Mesenteric fat pad (tissue), 1 donor: ENCODE measurements at places on chromosomes 4 and X.

- DNase-seq: no peak
Measured at GRCh38 chr4:88015659-88016295, 8.3 kb downstream of the PKD2 start.

DNA sequence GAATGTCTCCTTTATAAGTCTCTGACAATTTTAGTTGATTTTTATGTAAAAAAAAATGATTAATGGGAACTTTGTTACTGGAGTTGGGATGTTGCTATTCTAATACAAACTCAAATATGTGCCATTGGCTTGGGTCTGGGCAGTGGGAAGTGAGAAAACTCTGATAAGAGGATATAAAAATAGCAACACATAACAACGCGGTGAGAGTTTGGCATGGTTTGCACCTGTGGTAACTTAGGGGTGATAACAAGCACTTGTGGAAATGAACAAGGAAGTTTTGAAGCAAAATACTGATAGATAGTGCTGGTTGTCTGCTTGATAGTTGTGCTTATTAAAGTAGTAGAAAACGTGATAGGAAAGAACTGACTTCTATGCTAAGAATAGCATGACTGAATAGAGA lies 743.3 kb upstream of the AGA start:
- no peak for DNase-seq

DNA sequence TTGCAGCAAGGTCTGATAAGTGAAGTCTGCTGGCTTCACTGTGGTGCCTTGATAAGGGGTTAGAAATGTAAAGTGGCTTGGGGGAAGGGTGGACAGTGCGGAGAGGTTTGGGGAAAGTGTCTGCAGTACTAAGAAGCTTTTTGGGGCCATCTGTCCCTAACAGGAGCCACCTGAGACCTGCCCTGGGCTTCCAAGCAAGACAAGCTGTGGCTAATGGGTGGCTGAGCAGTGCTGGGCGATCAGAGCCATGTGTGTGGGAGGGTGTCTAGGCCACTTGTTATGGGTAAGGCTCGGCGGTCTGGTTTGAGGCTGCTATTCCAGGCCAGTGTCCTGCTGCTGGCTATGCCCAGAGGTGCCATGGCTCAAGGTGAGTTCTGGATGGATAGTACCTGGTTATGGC lies 185.4 kb upstream of the MTMR8 start:
- DNase-seq: no peak

GRCh38 chr4:86613734-86614133 lies 19.6 kb downstream of the PTPN13 start:
- DNase-seq: no peak

- no peak for DNase-seq
Measured at GRCh38 chr4:67587156-67587555, 28.6 kb downstream of the STAP1 start.

GRCh38 chrX:10574663-10575062 lies 45.7 kb downstream of the MID1 start:
- no peak for DNase-seq

GRCh38 chr4:3508542-3508941 lies 23.7 kb downstream of the LRPAP1 start:
- DNase-seq: no peak

- no peak for DNase-seq
Measured at GRCh38 chr4:127143460-127144195, 489.1 kb upstream of the INTU start.

DNA sequence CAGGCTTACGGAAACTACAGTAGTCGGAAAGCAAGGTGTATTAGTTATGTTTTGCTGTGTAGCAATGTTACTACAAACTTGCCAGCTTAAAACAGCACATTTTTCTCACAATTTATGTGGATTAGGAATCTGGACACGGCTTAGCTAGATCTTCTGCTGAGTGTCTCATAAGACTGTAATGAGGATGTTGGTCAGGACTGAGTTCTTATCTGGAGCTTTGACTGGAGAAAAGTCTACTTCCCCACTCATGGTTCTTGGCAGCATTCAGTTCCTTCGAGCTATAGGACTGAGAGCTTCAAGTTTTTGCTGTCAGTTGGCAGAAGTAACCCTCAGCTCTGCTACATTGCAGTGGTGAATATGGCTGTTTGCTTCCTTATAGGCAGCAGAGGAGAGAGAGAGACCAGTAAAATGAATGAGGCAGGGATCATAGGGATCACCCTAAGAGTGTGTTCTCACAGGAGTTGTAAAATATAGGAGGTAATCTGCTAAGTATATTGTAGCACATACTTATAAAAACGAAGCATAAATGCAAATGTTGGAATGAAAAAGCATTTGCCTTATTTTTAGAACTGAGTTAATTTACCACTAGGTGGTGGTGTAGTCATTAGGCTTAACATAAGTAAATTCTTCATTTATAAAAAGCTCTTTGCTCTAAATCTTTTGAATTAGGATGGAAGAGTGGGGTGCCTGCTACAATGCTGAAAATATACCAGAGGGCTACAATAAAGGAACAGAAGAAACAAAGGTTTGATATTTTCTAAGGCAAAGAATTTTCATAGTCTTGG lies 38.6 kb downstream of the ALG13 start:
- no peak for DNase-seq

DNA sequence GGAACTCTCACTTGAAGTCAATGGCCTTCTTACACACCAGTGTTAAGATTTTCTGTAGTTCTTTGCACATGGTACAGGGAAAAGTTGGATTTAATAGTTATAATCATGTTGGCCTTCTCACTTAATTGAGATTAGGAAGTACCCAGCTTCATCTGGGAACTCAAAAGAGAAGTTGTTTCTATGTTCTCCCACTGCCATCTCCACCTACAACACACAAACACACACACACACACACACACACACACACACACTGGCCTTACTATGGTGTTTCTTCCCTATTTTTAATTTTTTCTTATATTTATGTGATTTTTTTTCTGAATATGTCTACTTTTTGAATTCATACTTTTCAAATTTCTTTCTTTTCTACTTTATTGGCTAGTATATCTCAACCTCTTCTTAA lies 10.0 kb upstream of the CHIC2 start:
- DNase-seq: no peak

- DNase-seq: no peak
Measured at GRCh38 chr4:166123546-166123945, 250.5 kb downstream of the TLL1 start.

DNA sequence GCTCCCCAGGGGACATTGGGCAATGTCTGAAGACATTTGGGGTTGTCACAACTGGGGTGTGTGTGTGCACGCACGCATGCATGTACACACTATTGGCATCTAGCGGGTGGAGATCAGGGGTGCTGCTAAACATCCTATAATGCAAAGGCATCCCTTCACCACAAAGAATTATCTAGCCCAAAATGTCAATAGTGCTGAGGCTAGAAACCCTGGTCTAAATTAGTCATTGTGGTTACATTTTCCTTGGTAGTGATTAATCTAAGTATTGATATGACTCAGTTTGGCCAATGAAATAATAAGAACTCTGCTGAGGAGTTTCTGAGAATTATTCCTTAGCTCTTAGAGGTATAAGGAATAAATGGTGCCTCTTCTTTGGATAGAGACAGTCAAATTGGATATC lies 200.2 kb downstream of the CLCN4 start:
- DNase-seq: no peak

DNA sequence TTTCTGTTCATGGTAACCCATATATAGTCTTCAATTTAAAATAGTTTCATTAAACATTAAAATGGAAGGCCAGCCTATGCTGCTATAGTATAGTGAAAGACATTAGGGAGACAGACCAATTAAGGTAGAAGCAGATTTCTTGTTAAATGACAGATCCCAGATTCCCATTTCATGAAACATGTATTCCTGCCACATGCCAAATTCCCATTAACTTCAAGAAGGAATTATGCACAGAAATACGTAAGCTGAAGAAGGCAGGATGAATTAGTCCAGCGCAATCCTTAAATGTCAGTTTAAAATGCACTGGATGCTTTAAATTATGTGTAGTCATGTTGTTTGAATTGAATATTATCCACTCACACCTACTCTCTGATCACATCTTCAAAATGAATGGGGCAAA lies 424.9 kb downstream of the SH2D1A start:
- DNase-seq: no peak

DNA sequence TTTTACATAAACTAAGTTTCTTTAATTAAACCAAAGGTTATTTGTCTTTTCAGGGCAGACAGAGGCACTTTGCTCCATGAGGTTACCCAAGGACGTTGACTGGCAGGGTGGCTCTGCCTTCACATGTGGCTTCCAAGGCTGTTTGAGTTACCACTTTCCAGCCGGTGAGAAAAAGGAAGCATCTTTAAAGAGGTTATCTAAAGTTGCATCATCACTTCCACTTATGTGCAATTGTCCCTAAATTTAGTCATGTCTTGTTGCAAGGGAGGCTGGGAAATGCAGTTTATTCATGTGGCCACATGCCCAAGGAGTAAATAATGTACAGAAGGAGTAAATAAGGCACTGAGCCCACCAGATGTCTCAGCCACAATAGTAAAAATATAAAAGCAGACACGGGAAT lies 29.0 kb upstream of the RAP1GDS1 start:
- DNase-seq: no peak

DNA sequence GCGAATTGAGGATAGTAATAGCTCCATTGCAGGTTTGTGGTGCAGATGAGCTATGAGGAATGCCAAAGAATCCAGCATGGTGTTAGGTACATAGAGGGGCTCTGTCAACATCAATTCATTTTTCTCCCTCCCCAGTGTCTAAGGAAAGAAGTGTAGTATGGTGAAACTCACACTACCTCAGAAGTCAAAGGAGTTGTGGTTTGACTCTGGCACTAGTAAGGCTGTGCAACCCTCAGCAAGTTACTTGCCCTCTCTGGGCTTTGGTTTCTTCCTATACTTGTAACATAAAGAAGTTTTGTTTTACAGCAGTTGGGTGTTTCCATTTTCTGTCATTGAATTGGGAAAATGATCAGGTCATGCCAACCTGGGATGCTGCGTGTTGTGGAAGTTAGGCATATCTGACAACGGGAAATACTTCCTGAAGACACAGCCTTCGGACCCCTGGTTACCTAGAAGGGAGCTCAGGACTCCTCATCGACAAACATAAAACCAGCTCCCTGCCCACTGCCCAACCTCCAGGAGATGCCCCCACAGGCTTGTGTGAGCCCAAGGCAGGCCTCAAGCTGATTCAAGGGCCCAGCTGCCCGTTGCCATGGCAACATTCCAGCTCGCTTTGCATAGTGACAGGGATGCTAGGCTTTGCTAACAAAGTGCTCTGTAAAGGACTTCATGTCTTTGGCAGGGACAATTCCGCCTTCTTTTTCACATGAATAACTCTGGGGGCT lies 71.4 kb downstream of the RTL5 start:
- peak; percentile 30 for DNase-seq

GRCh38 chrX:117511379-117511778 lies 605.2 kb downstream of the KLHL13 start:
- no peak for DNase-seq

DNA sequence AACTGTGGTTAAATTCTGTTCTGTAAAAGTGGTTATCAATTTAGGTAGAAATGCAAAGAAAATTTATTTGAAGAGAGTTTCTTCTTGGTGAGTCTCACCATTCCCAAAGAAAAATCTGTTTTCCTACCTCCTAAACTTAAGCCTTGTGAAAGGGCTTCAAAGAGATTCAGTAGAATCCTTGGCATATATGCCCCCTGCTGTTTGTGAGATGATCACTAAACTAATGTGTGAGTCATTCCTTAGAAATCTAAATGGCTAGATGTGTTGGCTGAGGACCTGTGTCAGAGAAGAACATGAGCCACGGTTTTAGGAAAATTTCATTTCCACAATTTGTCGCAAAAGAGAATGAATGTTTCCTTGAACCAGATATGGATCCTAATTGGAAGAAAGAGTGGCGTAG lies 260.9 kb downstream of the SLC7A11 start:
- DNase-seq: no peak

- DNase-seq: no peak
Measured at GRCh38 chrX:112235547-112235946, 153.0 kb upstream of the TRPC5 start.

DNA sequence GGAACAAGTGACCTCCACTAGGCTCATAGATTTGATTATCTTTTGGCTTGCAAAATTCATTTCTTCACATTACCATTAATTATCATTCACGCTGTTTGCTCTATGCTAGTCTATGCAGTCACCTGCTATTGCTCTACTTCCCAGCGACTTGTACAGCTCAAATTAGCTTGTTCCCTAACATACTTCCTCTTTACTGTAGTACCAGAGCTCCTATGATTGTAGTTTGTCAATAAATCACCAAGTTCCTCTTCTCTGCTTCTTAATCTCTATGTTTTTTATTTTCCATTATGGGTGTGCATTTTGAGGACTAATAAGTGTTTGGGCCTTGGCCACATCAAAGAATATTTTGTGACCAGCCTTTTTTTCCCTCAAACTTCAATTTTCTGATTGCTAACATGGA lies 6.2 kb upstream of the GSPT2 start:
- DNase-seq: no peak

- no peak for DNase-seq
Measured at GRCh38 chr4:185713731-185714130, 98.3 kb downstream of the SORBS2 start.

DNA sequence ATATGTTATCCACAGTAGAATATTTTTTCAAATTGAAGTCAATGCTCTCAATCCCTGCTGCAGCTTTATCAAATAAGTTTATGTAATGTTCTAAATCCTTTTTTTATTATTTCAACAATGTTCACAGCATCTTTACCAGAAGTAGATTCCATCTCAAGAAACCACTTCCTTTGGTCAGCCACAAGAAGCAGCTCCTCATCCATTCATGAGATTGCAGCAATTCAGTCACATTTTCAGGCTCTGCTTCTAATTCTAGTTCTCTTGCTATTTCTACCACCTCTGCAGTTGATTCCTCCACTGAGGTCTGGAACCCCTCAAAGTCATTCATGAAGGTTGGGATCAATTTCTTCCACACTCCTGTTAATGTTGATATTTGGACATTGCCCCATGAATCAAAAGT lies 2301.3 kb upstream of the TENM3 start:
- no peak for DNase-seq

DNA sequence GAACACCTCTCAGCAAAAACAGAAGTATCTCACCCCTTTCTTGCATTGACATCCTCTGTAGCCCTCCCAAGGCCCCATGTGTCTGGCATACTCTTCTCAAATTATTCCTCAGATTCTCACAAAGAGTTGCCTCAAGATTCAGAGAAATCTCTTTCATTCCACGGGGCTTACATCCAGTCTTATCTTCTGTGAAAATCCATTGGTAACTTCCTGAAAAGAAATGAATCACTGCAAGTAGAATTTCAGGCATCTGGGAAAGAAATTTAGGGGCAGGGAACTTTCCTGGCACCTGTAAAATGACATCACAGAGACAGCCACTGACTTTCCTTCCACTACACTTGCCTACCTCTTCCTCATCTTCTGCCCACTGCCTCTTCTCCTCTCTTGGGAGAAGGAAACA lies 182.5 kb upstream of the ARHGEF9 start:
- DNase-seq: no peak

GRCh38 chr4:34191443-34191842 lies 2052.9 kb downstream of the ARAP2 start:
- DNase-seq: no peak
